DMS 273 treated with DMSO at 0.1 percent for 48 hours (cell line): ENCODE measurements at places on chromosomes 3 and 15.

DNA sequence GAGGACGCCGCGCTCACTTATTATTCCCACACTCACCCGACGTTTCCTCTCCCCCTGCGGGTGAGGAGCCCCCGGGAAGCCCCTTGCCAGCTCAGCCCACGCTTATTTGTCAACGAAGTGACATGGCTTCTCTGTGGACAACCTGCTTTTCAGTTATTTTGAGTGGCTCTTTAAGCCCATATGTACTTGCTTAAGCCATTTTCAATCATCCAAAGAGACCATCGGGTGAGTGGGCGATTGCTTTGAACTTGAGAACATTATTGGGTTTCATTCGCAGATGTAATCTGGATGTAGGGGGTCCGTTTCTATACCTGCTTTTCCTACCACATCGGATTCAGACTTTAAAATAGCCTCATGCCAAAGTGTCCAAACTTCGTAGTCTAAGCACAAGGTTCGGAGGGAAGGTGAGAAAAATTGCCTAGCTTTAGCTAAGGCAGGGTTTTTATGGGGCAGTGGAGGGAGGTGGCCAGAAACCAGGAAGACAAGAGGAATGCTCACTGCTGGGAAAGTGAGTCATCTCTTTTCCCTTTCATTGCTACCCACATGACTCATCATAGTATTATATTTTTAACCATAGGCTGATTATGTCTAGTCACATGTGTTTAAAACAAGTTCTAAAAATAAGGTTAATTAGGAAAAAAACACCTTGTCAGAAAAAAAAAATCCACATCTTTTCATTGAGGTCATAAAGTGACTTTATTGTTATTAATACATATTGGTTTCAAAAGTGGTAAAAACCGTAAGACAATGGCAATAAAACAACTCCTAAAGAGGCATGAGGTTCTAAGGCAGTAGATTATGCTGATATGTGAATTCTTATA, 773.1 kb upstream of the NR2F2 start:
- DNase-seq = no peak

GRCh38 chr3:115388811-115389210, 234.5 kb upstream of the GAP43 start:
- no peak for DNase-seq

DNA sequence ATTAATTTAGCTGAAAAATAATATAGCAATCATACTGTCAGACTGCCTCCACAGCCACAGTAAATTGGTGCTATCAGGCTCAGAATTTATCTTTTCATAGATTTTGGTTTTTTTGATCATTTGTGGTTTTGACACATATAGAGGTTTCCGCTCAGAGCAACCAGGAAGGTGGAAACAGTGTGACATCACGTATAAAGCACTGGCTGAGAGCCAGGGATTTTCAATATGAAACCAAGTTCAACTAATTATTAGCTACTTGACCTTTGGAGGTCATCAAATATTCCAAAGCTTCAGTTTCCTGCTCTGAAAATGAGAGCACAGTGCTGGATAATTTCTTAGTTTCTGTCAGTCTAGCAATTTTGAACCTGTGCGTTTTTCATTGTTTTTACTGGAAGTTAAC, 433.8 kb upstream of the SUCLG2 start:
- no peak for DNase-seq

- no peak for DNase-seq
Observed at GRCh38 chr3:129820587-129820986, 72.9 kb downstream of the TMCC1 start.

DNA sequence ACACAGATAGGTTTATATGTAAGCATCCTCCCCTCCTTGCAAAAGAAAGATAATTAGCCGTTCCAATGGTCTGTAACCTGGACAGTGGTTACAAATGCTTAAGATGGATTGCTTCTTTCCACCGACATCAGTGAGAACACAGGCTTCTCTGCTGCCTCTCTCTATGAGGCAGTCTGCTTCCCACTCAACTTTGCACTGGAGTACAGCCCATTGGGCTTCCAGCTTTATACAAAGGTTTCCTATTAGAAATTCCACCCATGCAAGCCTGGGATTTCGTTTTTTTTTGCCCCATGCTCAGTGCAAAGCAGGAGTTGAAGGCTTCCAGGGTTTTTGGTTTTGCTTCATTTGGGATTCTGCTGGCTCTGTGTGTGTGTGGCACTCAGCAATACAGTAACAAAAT, 47.3 kb upstream of the C3orf22 start:
- no peak for DNase-seq
